ENCODE measurements at places on chromosomes 12 and 14.

DNA sequence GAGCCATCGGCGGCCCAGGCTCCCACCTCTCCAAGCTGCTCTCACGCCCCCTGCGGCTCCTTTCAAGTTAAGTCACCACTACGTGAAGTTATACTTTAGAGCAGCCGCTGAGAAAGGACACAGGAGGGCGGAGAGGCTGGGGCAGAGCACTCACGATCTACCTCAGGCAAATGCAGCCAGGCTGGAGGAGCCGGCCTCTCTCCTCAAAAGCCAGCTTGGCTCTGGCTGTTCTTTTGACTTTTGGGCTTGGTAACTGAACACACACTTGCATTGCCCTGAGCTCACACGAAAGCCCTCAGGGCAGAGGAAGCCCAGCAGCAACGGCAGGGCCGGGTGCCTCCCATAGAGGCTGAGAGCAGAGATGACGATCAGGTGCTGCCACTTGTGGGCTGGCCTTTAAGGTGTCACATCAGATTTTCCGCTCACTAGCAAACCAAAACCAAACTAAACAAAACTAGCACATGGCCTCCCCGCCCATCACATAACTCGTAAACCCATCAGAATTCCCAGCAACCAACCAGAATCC is 75.2 kb downstream of the PITPNM2 start:
- no peak for DNase-seq
- H3K4me3 ChIP-seq, result no peak overlapping the region
- no peaks in the 10 kb centered on the region for H3K27me3 ChIP-seq
- no peak overlapping the region for H3K27ac ChIP-seq
- H3K4me1 ChIP-seq, result no peaks in the 10 kb centered on the region

GRCh38 chr14:22929961-22930364 is 787 bp upstream of the PRMT5 start:
- peak overlapping the region; percentile 88 for H3K27ac ChIP-seq
- H3K27me3 ChIP-seq, result no peaks in the 10 kb centered on the region
- peak overlapping the region; percentile 78 for H3K4me3 ChIP-seq
- DNase-seq, result no peak

DNA sequence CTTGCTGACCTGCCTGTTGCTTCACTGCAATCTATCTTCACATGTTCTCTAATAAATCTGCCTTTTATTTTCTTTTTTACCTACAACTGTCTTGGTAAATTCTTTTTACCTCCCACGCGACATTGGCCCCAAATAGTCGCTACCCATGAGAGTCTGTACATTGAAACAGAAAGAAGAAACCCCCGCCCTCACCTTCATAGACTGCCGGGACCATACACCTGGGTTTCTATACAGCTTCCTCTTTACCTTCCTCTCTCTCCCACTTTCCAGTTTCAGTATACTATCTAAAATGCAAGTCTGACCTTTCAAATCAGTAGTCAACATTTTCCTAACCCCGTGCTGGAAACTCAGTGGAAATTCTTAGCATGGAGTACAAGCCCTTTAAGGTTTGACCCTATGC is 4.8 kb downstream of the SLC8A3 start:
- H3K27me3 ChIP-seq, result peaks cover 10% of the 10 kb centered on the region
- no peak overlapping the region for H3K27ac ChIP-seq
- 0 out of 2 replicates have a peak, but pooled peaks cover 3% of the 10 kb centered on the region for H3K4me1 ChIP-seq
- no peak overlapping the region for H3K4me3 ChIP-seq

DNA sequence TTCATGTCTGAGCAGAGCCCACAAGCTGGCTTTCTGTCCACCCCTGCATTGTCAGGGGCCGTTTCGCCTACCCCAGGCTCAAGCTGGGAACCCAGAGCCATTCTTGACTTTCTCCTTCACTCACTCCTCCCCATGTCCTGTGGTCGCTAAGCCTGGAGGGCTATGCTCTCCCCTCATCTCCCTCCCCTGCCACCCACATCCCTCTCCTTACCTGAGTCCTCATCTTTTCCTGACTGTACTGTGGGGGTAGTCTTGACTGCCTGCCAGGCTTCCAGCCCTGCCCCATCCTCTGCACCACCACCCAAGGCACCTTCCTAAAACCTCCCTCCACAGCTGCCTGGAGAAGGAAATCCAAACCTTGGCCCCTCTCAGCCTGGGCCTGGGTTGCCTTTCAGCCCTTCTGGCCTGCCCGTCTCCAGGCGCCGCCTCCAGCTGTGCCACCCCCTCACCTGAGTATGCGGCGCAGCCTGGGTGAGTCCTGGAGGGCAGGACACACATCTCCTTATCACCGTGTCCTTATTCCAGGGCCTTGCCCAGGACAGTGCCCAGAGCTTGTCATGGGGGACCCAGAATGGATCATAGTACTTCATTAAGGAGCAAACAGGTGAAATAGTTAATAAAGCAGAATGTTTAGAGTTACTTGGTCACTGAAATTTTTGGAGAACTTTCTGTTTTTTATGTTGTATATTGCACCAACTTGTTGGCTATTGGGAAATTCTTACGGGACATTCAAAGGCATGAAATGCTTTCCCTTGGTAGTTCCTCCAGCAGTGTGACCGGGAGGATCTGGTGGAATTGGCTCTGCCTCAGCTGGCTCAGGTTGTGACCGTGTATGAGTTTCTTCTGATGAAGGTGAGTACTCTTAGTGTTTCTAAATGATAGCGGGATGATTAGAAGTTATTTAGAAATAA is 14.5 kb downstream of the ZNF839 start:
- no peaks in the 10 kb centered on the region for H3K27me3 ChIP-seq
- H3K4me3 ChIP-seq, result no peak overlapping the region
- H3K36me3 ChIP-seq, result no peaks in the 10 kb centered on the region
- no peak for DNase-seq

DNA sequence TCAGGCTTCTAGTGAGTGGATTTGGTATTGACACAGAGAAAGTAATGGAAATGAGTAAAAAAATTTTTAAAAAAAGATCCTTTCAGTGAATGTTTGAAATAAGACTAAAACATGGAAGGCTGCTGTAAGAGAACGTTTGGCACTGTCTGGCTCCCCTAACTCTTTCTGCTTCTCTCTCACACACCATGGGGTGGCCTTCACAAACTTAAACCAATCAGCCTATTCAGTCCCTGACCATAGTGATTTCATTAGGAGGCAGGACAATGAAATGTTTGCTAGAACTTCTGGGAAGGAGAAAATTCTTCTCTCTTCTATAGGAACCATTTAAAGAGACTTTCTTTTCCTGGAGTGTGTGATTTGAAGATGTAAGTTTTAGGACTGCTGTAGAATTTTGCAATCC is 84.2 kb upstream of the GRIN2B start:
- H3K36me3 ChIP-seq, result no peaks in the 10 kb centered on the region
- H3K4me3 ChIP-seq, result no peak overlapping the region
- no peaks in the 10 kb centered on the region for H3K27me3 ChIP-seq
- no peak for DNase-seq

- DNase-seq, result no peak
- H3K4me3 ChIP-seq, result no peak overlapping the region
- no peaks in the 10 kb centered on the region for H3K27me3 ChIP-seq
- H3K36me3 ChIP-seq, result peaks cover 20% of the 10 kb centered on the region
- no peak overlapping the region for H3K27ac ChIP-seq
These were observed 94.1 kb downstream of the MSRB3 start for GRCh38 chr12:65372574-65372973.

DNA sequence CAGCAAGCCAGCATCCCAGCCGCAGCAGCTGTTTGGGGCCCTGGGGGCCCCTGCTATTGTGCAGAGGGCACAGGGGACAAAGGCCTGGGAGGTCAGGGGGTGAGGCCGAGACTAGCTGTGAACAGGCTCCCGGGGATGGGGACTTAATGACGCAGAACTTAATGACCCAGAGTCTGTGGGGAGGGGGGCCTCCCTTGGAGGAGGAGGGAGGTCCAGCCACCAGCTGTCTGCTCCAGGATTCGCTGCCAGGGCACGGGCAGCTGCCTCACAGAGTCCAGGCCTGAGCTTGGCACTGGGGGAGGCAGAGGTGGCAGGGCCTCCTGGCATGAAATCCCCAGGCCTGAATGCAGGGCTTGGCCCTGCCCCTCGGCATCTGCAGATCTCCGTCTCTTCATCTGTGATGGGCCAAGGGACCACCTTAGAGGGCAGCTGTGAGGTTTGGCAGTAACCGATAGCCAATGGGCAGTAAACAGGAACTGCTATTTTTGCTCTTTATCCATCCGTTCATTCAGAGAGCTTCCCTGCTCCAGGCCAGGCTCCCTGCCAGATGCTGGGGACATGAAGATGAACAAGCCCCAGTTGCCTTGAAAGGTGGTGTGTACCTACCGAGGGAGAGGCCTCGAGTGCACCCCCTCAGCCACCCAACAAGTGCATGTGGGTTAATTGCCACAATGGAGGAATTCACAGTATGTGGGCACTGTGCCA is 6.7 kb downstream of the FAM222A start:
- DNase-seq, result no peak
- H3K4me3 ChIP-seq, result no peak overlapping the region
- no peaks in the 10 kb centered on the region for H3K36me3 ChIP-seq
- H3K4me1 ChIP-seq, result no peaks in the 10 kb centered on the region
- peaks cover 9% of the 10 kb centered on the region for H3K27me3 ChIP-seq

GRCh38 chr14:100818221-100818699 is 7.7 kb upstream of the MEG3 start:
- H3K4me3 ChIP-seq, result no peak overlapping the region
- H3K27ac ChIP-seq, result no peak overlapping the region
- DNase-seq, result no peak
- H3K27me3 ChIP-seq, result peaks cover 4% of the 10 kb centered on the region

DNA sequence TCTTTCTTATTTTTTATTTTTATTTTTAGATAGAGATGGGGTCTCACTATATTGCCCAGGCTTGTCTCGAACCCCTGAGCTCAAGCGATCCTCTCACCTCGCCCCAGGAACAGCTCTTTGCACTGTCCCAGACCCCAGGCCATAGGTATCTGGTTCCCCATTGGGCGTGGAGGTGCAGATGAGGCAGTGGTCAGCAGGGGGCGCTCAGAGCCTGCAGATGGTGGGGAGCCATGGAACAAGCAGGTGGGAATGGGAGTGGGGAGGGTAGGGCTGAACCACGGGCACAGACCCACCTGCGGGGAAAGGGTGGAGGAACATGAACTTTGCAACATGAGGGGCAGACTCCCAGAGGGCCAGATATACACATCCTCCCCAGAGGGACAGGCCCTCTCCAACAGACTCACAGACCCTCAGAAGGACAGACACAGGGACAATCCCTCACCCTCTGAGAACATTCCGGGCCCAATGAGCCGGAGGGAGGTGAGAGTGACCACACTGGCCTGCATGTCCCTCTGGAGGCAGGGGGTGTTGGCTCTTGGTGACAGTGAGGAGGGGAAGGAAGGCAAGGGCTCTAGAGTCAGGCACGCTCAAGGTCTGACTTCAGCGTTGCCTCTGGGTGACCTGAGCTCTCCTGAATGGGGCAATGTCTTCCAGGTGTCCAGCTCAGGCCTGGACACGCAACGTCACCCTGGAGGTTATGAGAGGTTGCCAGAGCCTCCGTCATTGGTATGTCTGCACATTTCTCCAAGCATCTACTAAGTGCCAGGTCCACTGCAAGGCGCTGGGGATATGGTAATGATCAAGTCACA is 34.9 kb downstream of the KRT80 start:
- H3K4me3 ChIP-seq, result no peak overlapping the region
- peaks cover 9% of the 10 kb centered on the region for H3K4me1 ChIP-seq
- H3K36me3 ChIP-seq, result no peaks in the 10 kb centered on the region

DNA sequence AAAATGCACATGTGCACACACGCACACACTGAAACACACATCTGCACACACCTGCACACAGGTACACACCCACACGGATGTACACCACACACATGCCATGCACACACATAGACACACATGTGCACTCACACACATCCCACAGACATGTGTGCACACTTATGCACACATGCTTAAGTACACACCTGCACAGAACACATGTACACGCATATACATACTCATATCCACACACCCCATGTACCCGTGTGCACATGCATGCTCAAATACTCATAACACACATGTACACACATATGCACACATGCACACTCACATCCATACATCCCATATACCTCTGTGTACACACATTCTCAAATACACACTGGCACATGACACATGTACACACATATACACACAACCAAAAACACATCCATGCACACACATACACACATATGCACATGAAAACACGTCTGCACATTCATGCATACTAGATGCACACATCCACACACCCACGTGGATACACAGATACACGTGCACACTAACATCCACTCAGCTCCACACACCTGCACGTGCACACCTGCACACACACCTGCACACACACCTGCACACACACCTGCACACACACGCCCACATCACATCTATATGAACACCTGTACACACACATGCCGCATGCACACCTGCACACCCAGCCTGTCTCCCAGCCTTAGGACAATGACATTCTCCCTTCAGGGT is 336.7 kb downstream of the ADGRD1 start:
- no peak overlapping the region for H3K27ac ChIP-seq
- DNase-seq, result no peak
- no peaks in the 10 kb centered on the region for H3K36me3 ChIP-seq
- H3K4me3 ChIP-seq, result no peak overlapping the region

GRCh38 chr12:21500786-21501257 is 613 bp downstream of the RECQL start:
- no peaks in the 10 kb centered on the region for H3K27me3 ChIP-seq
- DNase-seq, result no peak
- H3K27ac ChIP-seq, result peak overlapping the region; percentile 99
- peaks cover 46% of the 10 kb centered on the region for H3K4me1 ChIP-seq

DNA sequence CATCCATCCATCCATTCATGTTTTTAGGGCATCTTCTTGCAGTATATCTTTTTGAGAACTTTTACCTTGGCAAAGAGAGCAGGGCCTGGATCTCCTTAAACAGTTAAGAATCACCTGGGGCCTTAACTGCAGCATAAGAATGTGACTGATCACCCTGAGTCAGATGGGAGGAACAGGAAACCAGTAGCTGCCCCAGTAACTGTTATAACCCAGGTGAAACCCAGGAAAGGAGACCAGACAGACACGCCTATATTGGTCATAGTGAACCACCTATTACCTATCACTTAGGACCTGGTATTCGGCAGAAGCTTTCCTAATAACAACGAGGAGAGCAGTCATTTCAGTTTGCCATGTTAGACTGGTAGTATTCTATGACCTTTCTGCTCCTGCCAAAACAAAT is 43.4 kb upstream of the NR2C1 start:
- no peaks in the 10 kb centered on the region for H3K27me3 ChIP-seq
- H3K36me3 ChIP-seq, result no peaks in the 10 kb centered on the region
- H3K4me3 ChIP-seq, result no peak overlapping the region
- peak; percentile 23 for DNase-seq
- no peak overlapping the region for H3K27ac ChIP-seq

DNA sequence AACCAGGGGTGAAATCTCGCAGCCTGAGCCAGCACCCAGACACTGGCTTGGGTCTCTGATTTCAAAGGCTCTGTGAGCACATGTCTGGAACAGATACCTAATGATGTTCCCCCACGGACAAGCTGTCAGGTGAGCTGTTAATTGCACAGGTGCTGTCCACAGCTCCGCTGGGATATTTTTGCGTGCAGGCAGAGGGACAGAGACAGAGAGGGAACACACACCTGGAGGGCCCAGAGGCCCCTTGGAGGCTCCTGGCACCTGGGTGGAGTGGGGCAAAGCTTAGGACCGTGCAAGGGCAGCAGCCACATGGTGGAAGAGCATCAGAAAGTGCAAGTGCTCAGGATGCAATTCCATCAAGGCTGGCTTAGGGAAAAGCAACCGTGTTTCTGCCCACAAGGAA is 57.3 kb downstream of the ARL6IP4 start:
- H3K4me1 ChIP-seq, result peaks cover 9% of the 10 kb centered on the region
- H3K27me3 ChIP-seq, result no peaks in the 10 kb centered on the region
- no peak overlapping the region for H3K4me3 ChIP-seq
- H3K27ac ChIP-seq, result no peak overlapping the region

Measured in GM23248 (cell line).